ENCODE measurements at places on chromosomes 7 and 10. TPM values are rescaled to one million over a fixed set of nuclear protein-coding genes. Genes with fewer than 3 reads are reported as not detected.

DNA sequence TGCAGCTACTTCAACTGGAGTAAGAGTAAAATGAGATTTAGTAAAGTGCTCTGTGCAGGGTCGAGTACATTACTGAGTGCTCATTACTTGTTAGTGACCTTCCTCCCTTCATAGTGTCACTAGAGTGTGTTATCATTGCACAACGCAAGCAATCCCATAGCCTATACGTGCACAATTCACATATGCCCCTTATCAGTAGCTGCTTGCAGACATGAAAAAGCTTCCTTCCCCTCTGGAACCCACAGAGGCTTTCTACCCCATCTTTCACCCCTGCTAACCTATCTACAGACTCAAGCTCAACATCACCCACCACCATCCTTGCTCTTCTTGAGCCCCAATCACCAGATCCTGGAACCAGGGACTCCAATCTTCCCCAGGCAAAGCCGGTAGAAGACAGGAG lies 59.3 kb downstream of the C7orf25 start:
- H3K4me3 ChIP-seq = no peak overlapping the region
- DNase-seq = no peak
- no peaks in the 10 kb centered on the region for H3K4me1 ChIP-seq
- H3K27ac ChIP-seq = no peak overlapping the region
- no peaks in the 10 kb centered on the region for H3K36me3 ChIP-seq

- H3K36me3 ChIP-seq = no peaks in the 10 kb centered on the region
- H3K27ac ChIP-seq = peak overlapping the region; percentile 88
- H3K4me1 ChIP-seq = peaks cover 17% of the 10 kb centered on the region
- DNase-seq = peak; percentile 42
- H3K27me3 ChIP-seq = no peaks in the 10 kb centered on the region
- no peak overlapping the region for H3K4me3 ChIP-seq
Observed at GRCh38 chr7:2019711-2020511, 212.8 kb downstream of the MAD1L1 start.

GRCh38 chr7:17441557-17441956 lies 143.1 kb downstream of the AHR start:
- H3K27ac ChIP-seq = no peak overlapping the region
- no peaks in the 10 kb centered on the region for H3K4me1 ChIP-seq

GRCh38 chr10:58913717-58914116 lies 262.7 kb upstream of the PHYHIPL start:
- no peak for DNase-seq
- no peaks in the 10 kb centered on the region for H3K36me3 ChIP-seq
- no peak overlapping the region for H3K4me3 ChIP-seq
- H3K4me1 ChIP-seq = no peaks in the 10 kb centered on the region

DNA sequence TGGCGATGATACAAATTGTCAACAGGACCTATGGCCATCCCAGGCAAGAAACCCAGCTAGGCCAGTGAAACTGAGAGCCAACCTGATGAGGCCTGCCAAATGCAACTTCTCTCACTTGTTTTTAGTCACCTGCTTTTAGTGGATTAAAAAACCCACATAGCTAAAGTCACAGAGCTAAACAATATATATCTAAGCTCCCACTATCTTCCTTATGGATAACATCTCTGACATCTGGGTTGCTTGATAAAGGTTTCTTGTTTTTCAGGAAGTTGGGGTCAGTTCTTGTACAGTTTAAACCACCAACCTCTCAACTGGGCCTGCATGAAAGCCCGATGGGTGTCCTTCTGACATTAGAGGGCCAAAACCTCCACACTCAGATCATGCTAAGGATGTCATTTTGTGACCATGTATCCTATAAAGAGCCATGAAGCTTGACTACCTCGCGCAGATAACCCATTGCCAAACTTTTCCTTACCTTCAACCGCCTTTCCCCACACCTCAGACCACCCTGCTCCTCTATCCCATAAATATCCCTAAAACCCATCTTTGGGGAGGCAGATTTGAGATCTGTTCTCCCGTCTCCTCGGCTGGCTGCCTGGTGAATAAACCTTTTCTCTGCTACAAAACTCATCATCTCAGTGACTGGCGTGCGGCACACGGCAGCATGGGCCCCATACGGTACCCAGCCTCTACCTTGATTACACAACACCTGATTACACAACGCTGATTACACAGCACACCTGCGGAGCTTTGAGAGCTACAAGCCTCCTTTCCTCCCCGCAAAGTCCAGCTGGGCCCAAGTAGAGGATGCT lies 797 bp upstream of the STMP1 start:
- no peaks in the 10 kb centered on the region for H3K27me3 ChIP-seq
- H3K4me1 ChIP-seq = peaks cover 14% of the 10 kb centered on the region
- H3K36me3 ChIP-seq = no peaks in the 10 kb centered on the region
- peak; percentile 38 for DNase-seq
- peak overlapping the region; percentile 97 for H3K27ac ChIP-seq
- H3K4me3 ChIP-seq = peak overlapping the region; percentile 22

The SUGCT gene
- total RNA-seq = 12.0 TPM

- no peak for DNase-seq
- peaks cover 12% of the 10 kb centered on the region for H3K27me3 ChIP-seq
- H3K27ac ChIP-seq = no peak overlapping the region
- H3K36me3 ChIP-seq = no peaks in the 10 kb centered on the region
- H3K4me3 ChIP-seq = no peak overlapping the region
- peaks cover 14% of the 10 kb centered on the region for H3K4me1 ChIP-seq
Observed at GRCh38 chr7:107049971-107050532, 5.5 kb downstream of the PRKAR2B start.

The NRF1 gene
- total RNA-seq = 12.0 TPM

The SLC39A12 gene
- total RNA-seq = not detected

The POT1 gene
- 21.2 TPM for total RNA-seq

DNA sequence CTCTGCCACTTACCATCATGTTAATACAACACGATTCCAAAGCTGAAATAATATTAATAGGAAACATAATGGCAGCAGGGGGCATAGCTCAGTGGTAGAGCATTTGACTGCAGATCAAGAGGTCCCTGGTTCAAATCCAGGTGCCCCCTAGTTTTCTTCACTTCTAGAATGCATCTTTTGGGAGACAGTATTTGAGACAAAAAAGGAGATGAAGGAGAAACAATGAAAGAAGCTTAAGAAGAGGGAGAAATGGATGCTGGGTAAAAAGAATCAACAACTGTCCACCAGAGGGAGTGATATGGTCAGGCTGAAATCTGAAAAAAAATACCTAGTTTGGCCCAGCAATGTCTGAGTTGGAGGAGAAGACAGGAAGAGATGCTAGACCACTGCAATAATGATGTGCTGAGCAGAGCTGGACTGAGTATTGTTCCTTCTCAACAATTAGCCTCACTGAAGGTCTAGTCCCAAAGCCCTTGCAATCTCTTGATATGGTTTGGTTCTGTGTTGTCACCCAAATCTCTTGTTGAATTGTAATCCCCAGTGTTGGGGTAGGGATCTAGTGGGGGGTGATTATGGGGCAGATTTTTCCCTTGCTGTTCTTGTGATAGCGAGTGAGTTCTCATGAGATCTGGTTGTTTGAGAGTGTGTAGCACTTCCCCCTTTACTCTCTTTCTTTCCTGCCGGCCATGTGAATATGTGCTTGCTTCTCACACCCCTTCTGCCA lies 48.3 kb downstream of the ZNF783 start:
- H3K36me3 ChIP-seq = no peaks in the 10 kb centered on the region
- no peaks in the 10 kb centered on the region for H3K27me3 ChIP-seq
- peak; percentile 65 for DNase-seq
- H3K4me3 ChIP-seq = no peak overlapping the region
- H3K27ac ChIP-seq = no peak overlapping the region

- no peak for DNase-seq
- no peak overlapping the region for H3K4me3 ChIP-seq
- H3K36me3 ChIP-seq = no peaks in the 10 kb centered on the region
- H3K27ac ChIP-seq = no peak overlapping the region
- H3K4me1 ChIP-seq = no peaks in the 10 kb centered on the region
- H3K27me3 ChIP-seq = no peaks in the 10 kb centered on the region
Observed at GRCh38 chr7:141475679-141476078, 75.5 kb upstream of the AGK start.

DNA sequence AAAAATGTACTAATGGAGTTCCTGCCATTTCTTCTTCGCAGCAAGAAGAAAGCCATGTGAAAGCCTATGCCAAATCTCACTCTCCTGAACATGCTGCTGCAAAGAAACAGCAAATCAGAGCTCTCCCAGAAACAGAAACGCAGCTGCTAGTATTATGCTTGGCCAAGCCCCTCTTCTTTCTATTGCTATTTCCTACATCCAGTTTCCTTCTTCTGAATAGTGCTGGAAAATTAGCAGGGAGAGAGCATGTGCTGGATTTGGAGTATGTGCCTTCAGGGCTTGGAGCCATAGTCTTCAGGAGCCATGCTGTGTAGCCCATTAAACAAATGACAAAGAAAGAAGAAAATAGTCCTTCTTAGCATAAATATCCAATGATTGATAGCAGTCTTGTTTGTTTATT lies 852.0 kb upstream of the PHF14 start:
- H3K4me3 ChIP-seq = no peak overlapping the region
- peak overlapping the region; percentile 8 for H3K27ac ChIP-seq
- no peaks in the 10 kb centered on the region for H3K4me1 ChIP-seq
- H3K36me3 ChIP-seq = no peaks in the 10 kb centered on the region
- H3K27me3 ChIP-seq = no peaks in the 10 kb centered on the region
- no peak for DNase-seq

GRCh38 chr10:33139181-33139646 lies 181.2 kb upstream of the ITGB1 start:
- no peaks in the 10 kb centered on the region for H3K27me3 ChIP-seq
- H3K4me3 ChIP-seq = no peak overlapping the region
- H3K4me1 ChIP-seq = peaks cover 16% of the 10 kb centered on the region
- no peak overlapping the region for H3K27ac ChIP-seq
- H3K36me3 ChIP-seq = no peaks in the 10 kb centered on the region
- DNase-seq = no peak

DNA sequence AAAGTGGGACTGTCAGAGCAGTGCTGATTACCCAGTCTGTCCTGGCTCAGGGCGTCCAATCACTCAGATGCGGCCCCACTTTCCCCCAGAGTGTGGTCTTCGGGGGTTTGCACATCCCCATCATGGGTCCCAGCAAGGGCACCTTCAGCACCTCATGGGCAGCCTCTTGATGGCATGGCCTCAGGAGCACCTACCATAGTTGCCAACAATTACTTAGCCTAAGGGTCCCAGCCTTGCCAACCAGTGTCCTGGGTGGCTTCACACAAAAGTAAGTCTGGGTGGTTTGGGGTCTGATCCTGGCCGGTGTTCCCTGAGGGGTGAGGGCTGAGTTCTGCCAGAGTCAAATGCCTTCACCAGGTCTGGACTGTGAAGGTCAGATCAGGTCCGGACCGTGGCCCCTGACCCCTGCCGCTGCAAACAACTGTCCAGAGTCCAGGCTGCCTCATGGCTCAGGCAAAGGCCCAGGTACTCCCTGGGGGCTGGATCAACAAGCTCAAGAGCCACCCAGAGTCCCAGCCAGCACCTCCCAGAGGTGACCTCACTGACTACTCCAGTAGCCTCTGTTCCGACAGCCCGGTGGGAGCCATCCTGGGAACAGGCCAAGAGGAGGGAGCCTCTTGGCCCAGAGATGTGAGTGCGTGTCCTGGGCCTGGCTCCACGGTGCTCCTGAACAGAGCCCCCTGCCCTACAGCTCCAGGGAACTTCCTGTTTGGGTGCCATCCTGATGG lies 6.2 kb upstream of the MARVELD1 start:
- DNase-seq = no peak
- H3K4me1 ChIP-seq = no peaks in the 10 kb centered on the region
- H3K4me3 ChIP-seq = no peak overlapping the region
- no peaks in the 10 kb centered on the region for H3K36me3 ChIP-seq
- H3K27ac ChIP-seq = no peak overlapping the region

DNA sequence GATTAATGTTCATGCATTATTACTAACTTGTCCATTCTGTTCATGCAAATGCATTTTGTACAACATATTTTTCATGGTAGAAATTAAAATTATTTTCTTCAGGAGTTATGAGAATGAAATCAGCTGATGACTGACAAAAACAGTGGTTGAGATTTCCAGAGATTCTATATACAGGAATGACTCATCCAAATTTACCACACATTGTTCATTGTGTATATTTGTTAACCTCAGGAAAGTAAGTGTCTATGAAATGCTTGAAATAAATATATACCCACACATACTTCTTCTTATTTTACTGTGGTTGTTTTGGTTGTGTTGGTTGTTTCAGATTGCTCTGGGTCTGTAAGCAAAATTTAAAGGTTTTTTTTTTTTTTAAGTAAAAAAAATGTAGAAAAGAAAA lies 108.1 kb upstream of the SP8 start:
- DNase-seq = no peak
- H3K27ac ChIP-seq = no peak overlapping the region
- H3K27me3 ChIP-seq = no peaks in the 10 kb centered on the region
- no peak overlapping the region for H3K4me3 ChIP-seq
- no peaks in the 10 kb centered on the region for H3K4me1 ChIP-seq
- no peaks in the 10 kb centered on the region for H3K36me3 ChIP-seq
